ENCODE measurements at places on chromosomes 5 and 9.

DNA sequence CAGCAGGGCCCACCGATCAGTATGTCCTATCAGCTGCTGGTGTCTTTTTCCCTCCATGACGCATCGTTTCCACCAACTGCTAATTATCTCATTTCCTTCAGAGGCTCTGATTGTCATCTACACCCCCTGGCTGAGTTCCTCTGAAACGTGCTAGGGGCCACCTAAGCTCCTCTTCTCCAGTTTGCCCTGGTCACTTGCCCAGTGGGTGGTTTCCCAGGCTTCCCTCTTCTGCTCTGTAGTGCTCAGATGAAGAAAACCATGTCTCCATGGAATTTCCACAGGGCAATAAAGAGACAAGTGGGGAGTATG, 65.3 kb downstream of the TSTD2 start:
- DNase-seq = no peak

GRCh38 chr9:107635803-107636174, 146.2 kb upstream of the KLF4 start:
- no peak for DNase-seq

- no peak for DNase-seq
Observed at GRCh38 chr9:84111726-84112125, 131.1 kb downstream of the RMI1 start.

DNA sequence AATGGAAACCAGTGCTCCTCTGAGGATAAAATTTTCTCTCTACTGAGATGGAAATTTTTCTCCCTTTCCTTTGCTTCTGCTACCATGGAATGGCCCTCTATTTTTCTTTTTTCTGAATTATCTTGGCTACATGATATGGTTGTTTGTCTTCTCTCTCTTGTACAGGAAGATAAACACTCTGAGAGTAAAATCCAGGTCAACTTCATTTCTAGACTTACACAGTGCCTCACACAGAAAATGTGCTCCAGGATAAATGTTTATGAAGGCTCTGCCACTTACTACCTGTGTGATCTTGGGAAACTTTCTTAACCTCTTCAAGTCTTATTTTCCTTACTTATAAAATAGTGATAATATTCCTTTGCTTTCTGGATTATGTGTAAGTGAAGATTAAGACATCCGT, 153.9 kb downstream of the PRELID2 start:
- no peak for DNase-seq

GRCh38 chr5:80205846-80206245, 50.0 kb downstream of the SERINC5 start:
- DNase-seq = no peak

Measured in ecto neural progenitor cell (in vitro differentiated cells).